ENCODE measurements at places on chromosomes 5 and 9.

GRCh38 chr9:108356806-108357205 lies 499.0 kb downstream of the ACTL7B start:
- DNase-seq, result no peak

DNA sequence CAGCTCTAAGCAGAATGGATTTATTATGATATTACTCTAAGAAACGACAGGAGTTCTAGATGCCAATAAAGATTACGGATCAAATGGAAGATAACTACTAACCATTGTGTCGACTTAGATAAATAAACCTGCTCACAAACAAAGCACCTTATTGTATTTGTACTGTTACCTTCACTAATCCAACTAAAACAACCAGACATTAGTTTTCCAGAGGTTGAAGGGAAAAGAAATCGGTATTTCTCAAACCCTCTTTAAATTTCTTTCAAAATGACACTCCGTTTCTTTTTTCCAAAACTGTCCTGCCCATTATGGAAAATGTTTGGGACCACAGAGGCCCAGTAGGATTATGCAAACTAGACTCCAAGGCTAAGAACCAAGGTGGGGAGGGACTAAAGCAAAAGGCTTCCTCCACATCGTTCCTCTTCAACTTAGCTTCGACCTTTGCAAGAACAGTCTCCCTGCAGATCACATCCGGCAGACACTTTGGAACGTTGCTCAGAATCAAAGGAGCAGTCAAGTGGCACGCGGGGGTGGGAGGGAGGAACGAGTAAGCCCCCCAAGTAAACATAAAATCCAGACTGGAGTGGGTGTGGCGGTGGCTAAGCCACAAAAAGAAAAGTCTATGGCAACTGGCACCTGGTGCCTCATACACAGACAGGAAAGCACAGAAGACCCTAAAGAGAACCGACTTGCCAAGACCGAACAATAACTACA lies 2.7 kb downstream of the MLLT3 start:
- no peak for DNase-seq

- no peak for DNase-seq
Measured at GRCh38 chr5:17012289-17012688, 76.2 kb upstream of the MYO10 start.

GRCh38 chr9:130191749-130192120 lies 19.5 kb downstream of the NCS1 start:
- no peak for DNase-seq

DNA sequence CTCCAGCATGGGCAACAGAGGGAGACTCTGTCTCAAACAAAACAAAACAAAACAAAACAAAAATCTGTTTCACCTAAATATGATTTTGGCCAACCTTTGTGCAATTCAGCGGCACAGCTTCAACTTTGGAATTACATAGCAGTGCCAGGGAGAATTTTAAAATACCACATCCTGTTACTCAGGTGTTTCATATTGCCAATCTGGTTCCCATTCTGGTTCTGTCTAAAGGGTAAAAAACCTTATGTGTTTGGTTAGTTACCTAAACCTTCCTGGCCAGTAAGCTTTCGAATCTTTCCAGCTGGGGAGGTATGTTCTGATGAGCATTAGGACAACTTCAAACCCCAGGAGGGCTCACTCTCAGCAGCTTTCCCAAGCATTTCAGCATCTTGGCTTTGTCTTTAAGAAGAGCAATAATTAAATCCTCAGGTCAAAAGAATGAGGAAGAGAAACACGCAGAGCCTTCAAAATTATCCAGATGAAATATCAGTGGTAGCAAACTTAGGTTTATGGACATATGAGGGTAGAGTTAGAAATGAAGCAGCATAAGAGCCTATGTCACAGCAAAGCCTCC lies 2.7 kb downstream of the DAB2 start:
- DNase-seq, result no peak

DNA sequence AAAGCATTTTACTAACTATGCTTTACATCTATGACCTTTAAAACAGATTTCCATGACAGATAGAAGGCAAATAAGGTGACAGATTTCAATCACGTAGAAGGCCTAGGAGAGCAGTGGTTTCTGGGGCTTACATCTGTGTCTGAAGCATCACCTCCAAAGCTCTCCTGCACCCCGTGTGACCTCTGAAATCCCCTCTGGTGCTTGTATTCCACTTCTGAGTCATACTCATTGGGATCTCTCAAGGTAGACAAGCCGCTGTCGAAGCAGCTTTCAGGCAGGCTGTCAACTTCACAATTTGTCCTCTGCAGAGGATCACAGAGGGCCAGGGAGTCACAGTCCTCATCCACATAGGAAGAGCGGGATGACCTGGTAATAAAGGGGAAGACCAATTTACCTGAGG lies 62.2 kb downstream of the RASEF start:
- DNase-seq, result no peak

GRCh38 chr5:138929571-138929955 lies 54.4 kb upstream of the LRRTM2 start:
- peak; percentile 97 for DNase-seq

DNA sequence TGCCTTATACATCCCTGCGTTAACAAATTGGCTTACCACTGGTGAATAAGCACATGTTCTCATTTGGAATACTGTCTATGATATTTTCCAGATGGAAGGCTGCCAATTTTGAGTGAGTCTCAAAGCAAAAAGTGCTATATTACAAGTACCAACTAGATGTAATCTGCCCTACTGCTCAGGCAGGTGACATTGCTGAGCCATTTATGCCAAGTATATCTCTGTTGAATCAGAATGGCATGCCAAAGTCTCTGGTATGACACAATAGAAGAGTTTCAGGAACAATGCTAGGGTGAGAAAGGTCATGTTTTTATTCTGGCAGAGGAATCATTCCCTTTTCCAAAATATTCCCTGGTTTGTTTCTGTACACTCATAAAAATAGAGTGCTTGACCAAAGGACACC lies 356.5 kb downstream of the CDH9 start:
- DNase-seq, result no peak

DNA sequence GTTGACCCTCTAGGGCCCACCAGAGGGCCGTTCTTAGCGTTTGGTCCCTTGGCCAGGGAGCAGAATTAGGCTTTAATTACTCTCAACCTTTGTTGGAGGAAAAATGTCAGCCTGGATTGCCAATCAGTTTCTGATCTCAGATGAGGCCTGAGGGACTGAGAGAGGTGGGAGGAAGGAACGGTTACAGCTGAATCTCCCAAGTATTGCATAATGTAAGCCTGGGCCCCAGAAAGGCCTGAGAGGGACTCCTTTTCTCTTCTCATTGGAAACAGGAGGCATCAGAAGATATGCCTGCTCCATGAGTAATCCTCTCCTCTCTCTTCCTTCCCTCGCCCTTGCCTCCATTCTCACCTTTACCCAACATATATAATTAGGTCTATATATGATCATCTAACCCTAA lies 105.7 kb downstream of the INSYN2B start:
- DNase-seq, result no peak

GRCh38 chr9:113503131-113503541 lies 39.6 kb downstream of the RGS3 start:
- DNase-seq, result no peak

- no peak for DNase-seq
Measured at GRCh38 chr9:133609311-133610098, at the start of gene FAM163B. TSS of gene FAM163B (minus strand) at chr9:133609389. CDS start at chr9:133580223, 29,166 bp downstream.

DNA sequence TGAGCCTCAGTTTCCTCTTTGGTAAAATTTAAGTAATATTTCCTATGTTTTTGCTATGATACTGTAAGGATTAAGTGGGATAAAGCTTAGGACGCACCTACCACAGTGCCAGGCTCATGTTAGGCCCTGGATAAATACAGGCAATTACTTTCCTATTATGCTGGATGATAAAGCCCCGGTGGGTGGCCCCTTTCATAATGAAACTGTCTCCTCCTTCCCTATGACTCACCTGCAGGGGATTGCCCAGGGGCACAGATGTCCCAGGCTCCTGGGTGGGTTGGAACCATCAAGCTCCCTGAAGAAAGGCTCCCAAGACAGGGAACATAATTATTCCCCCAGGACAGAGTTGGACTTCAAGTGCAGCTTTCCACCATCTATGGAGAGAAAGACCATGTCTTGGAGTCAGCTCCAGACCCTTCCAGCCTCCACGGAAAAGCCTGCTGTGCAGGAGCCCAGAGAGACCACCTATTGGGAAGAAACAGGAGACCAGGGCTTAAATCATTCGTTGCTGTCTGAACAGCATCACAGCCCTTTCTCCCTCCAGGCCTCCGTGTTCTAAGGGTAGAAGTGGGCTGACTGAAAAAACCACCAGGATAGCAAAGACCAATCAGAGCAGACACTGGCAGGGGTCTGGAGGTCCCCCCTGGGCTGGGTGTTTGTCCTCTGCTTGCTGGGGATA lies 43.2 kb upstream of the FOXE1 start:
- DNase-seq, result no peak

DNA sequence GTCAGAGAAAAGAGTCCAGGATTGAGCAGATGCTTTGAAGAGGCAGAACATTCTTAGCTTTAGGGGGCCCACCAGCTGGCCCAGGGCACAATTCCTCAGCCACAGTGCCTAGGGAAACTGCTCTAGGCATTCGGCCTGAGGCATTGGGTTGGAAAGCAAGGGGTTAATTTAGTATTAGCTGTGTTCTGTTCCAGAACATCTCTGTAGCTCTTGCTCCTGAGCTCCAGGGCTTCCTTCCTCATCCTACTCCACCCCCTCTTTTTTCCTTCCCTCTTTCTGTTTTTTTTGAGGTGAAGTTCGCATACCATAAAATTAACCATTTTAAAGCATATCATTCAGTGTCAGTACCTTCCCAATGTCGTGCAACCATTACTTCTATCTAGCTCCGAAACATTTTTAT lies 74.5 kb upstream of the PANK3 start:
- no peak for DNase-seq

- DNase-seq, result no peak
Measured at GRCh38 chr5:7395432-7395946, 449 bp upstream of the ADCY2 start.

DNA sequence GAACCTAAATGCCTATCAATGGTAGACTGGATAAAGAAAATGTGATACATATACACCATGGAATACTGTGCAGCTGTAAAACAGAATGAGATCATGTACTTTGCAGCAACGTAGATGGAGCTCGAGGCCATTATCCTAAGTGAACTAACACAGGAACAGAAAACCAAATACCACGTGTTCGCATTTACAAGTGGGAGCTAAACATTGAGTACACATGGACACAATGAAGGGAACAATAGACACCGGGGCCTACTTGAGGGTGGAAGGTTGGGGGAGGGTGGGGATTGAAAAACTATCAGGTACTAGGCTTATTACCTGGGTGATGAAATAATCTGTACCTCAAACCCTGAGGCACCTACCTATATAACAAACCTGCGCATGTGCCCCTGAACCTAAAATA lies 22.4 kb upstream of the DEPDC1B start:
- DNase-seq, result no peak

DNA sequence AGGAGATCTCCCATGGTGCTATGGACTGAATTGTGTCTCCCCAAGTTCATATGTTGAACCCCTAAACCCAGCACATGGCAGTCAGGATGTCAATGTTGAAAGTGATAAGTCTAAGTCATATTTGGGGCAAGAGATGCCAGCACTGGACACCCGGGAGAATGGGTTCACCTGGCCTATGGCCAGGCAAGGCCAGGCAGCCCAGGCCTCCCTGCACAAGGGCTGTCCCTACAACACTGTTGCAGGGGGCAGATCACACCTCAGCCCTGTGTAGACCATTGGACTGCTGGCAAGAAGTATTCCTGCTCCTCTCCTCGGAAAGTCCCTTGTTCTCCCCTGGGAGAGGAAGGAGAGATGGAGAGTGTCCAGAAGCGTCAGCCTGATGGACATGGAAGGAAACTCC lies 240.5 kb downstream of the GADD45G start:
- no peak for DNase-seq

- no peak for DNase-seq
Measured at GRCh38 chr9:89218040-89218928, 39.7 kb upstream of the SHC3 start.

GRCh38 chr5:72109625-72110024 lies 2.4 kb downstream of the MAP1B start:
- no peak for DNase-seq

GRCh38 chr5:145243016-145243415 lies 592.1 kb downstream of the PRELID2 start:
- no peak for DNase-seq

GRCh38 chr5:40813698-40814281 lies 15.6 kb upstream of the PRKAA1 start:
- DNase-seq, result no peak

DNA sequence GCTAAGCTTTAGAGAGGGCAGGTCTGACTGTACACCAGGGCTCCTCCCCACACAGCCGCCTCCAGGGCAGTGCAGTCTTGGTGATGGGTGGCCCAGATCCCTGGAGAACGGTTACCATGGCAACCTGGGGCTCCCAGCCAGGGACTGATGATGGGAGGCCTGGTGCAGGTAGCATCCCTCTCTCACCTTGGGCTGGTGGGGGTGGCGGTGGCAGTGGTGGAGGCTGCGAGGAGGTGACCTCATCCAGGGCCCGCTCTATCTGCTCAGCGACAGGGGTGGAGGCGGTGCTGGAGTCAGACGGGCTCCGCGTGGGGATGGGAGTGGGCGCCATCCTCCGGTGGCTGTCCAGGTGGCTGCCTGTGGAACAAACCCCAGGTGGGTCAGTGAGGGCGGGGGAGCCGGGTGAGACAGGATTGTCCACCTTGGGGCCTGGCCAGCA lies 12.3 kb downstream of the PRR7 start:
- no peak for DNase-seq

- no peak for DNase-seq
Measured at GRCh38 chr9:134993996-134994720, 76.4 kb upstream of the FCN1 start.

DNA sequence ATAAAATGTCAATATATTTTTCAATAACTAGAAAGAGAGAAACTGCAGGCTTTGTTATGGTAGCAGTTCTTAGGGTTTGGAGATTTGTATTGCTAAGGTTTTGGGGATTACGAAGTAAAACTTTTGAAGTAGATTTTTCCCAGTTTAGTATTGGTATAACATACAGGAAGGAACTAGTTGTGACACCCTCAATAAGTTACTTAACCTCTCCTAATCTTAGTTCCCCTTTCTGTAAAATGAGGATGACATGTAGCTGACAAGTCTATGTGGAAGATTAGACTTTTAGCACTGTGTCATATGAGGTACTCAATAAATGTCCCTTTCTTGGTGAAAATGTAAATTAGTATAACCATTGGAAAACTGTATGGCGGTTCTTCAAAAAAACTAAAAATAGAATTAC lies 73.4 kb upstream of the ATG10 start:
- no peak for DNase-seq

GRCh38 chr9:108621991-108622855 lies 233.6 kb downstream of the ACTL7B start:
- no peak for DNase-seq

- no peak for DNase-seq
Measured at GRCh38 chr9:24828687-24829086, 283.0 kb upstream of the IZUMO3 start.

GRCh38 chr9:131160416-131161112 lies 35.2 kb downstream of the NUP214 start:
- no peak for DNase-seq

All from foreskin melanocyte (primary cell).